Stimulated activated CD4-positive, alpha-beta T cell treated with anti-CD3 and anti-CD28 coated beads, Interleukin-15, amount 100 ng/mL, for 48 hours (primary cell): ENCODE measurements at places on chromosomes 5 and 9.

- no peak for DNase-seq
Measured at GRCh38 chr5:125113328-125113727, 366.9 kb upstream of the ZNF608 start.

GRCh38 chr9:126341902-126342301 is 15.3 kb downstream of the MVB12B start:
- no peak for DNase-seq

DNA sequence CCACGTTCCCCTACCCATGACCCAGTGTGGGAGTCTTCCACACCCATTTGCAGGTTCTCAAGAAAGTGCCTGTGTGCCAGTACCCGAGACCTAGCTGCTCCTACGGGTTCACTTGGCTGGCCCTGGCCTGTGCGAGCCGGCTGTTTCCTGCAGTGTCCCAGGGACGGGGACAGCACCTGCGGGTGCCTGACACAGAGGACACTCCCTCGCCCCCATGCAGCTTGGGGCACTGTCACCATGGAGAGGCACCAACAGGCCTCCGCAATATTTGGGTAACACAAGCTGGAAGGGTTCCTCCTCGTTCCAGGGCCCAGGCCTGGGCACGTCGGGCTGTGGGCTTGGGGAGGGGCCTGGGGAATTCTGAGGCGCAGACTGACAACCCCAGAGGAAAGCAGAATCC is 41.4 kb downstream of the DUSP1 start:
- no peak for DNase-seq

- DNase-seq = no peak
Measured at GRCh38 chr5:88827997-88828396, 55.0 kb downstream of the MEF2C start.

DNA sequence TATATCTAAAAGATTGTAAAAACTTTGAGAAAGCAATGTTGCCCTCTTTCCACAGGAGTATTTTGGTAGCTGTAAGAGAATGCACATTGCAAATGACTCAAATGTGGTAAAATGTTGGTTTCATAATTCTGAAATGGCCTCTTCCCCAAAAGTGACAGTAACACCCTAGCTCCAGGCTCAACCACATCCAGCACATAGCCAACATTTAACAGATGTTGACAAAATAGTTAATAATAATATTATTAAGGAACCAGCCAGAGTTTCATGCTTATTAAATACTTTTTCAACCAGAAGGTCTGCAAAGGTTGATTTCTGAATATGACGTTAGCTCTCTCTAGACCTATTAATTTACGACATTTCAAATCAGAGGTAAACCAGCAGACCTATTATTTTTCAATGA is 1.3 kb downstream of the ANXA1 start:
- DNase-seq = no peak
